ENCODE measurements at places on chromosomes 2 and 18.

DNA sequence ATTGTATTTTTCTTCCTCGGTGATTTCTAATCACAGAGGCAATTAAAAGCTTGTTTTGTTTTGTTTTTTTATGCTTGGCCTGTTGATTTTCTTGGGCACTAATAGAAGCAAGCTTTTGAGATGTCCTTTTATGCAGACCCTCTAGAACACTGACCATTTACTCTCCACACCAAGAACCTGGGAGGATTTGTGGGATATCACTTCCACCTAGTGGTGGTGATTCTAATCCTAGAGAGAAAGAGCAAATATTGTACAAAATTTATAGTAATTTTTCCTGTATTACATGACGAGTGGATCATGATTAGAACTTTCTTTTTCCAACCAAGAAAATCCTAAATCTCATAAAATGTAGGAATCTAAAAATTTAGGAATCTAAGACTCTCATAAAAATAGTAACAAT, 23.4 kb downstream of the NEMP2 start:
- DNase-seq: no peak

DNA sequence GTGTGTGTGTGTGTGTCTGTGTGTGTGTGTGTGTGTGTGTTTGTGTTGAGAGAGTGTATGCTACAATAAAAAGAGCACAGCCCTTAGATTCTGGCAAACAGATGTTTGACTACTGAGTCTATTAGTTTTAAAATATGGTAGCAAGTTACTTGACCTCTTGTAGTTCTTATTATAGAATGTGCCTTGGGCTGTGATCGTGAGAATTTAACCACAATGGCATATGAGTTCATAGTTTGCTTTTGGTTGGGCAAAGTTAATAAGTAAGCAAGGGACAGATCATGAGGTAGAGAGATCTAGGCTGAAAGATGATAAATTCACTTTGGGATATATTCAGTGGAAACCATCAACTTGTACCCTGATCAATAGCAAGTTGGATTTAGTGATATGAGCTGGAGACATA, 334.3 kb upstream of the VWC2L start:
- no peak for DNase-seq

DNA sequence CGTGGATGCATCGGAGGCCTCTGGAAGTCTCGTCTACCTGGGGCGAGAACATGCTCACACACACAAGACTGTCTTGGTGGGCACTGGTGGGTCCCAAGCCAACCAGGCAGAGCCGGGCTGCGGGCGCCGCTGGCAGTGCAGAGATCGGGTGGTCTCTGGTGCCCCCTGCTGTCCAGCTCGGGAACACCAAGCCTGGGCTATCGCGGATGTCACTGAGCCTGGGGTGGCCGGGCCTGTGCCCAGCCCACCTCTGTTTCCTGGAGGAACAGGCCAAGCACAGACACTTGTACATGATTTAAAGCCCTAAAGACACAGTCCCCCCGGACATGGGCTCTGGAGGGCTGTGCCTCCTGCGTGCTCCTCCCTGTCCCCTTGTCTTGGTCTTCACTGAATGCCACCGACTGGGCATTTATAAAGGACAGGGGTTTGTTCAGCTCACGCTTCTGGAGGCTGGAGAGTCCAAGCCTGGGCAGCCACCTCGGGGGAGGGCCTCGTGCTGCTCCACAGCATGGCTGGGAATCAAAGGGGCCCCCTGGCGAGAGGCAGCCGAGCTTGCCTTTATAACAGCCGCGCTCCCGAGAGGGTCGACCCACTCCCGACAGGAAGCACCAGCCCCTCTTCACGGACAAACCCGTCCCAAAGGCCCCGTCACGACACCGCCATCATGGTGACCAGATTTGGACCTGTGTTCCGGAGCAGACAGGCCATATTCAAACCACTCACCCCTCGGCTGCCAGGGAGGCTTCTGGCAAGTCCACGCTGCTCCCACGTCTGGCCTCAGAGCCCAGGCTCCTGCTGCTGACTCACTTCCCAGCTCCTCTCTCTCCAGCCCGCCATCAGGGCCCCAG, 3.6 kb upstream of the OTOS start:
- peak; percentile 54 for DNase-seq

DNA sequence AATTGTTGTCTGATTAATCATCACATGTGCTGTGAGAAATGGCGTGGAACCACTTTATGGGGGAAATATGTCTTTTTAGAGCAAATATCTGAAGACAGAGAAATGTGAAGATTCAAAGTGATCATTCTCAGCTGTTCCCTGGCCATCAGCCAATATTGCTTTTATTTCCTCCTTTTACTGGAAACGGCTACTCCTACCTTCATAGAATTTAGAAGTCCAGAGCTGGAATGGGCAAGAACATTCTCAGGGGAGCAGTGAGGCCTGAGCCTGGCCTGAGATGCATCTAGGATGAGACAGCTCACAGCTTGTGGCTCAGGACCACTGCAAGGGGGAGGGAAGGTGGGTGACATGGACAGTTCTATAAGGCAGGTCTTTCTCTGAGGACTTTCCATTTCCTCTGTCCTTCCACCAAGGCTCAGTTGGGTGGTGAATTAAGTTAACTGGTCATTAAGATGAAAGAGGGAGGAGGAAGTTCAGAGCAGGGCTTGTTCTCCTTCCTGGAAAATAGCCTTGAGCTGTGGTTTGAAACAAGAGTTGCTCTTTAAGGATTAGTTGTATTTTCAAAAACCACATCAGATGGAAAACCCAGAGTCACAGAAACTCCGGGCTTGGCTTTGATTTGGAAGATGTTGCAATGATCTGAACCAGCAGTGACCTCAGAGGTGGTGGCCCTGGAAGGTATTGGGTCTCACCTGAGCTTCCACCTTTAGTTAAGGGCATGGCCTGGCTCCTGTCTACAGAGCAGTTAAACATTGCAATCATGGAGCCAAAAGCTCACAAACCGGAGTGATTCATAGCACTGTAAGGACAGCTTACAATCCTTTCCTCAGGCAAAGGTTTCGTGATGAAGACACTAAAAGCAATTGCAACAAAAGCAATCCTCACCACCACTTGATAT, 144.3 kb downstream of the VAPA start:
- no peak for DNase-seq

DNA sequence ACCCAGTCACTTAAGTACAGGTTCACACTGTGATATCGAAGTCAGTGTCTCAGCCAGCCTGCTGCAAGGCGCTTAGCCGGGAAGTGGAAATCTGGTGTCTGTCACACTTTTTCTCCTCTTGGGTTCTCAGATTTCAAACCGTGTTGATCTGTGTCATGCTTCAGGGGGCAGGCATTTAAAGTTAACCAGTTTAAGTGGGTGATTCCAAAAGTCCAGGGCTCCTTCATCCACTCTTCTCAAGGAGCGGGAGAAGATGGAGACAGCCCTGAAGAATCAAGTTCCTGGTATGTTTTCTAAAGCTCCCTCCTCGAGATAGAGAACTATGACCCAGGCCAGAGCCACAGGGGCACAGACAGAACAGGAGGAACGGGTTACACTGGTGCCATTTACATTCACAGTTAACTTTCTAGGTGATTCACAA, 331.7 kb downstream of the GBX2 start:
- DNase-seq: no peak

DNA sequence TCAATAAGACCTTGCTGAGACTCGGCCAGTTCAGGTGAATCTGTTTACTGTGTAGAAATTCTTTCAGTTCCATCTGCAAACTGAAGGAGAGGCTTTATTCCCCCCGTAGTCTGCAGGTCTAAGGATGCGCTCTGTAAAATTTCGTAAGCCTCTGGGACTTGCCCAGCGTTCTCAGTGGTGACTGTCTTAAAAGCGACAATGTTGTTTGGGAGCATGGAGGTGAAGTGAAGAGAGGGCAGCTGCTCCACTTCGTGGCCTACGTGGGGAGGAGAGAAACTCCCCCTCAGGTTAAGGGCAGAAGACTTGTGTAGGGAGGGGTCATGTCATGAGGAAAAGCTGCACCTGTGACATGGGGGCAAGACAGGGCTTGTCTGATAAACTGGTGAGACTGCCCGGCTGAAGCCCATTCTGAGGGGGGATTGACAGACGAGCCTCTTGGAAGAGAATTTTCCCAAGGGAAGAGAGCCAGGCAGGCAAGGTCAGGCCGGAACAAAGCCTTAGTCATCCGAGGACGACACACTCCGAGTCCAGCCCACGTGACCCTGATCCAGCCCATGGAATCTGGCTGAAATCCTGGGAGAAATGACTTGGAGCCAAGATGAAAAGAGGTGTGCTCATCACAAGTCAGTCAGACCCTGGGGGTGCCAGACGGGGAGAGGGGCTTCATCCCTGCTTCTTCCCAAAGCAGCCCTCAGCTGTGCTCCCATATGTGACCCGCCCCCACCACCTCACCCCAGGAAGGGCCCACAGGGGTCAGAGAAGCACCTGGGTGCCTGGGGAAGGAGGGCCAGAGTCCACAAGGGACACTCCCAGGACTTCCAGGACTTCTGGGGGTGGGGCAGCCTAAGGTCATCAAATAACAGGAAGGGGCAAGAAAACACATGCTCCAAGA, 88.5 kb upstream of the SH3BP4 start:
- DNase-seq: no peak

DNA sequence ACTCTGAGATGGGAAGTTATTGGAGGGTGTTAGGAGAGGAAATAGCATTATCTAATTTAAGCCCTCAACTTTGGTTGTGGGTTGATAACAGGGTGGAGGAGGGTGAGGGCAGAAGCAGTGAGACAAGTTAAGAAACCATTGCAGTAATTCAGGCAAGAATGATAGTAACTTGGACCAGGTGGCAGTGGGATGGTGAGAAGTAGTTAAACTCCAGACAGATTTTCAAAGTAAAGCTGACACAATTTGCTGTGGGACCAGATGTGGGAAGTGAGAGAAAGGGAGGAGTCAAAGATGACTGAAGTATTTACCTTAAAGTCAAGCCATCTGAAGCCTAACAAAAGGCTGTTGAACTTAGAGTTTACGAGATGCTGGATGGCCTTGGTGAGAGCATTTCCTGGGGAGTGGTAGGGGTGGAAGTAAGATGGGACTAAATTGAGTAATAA, 163.2 kb upstream of the KLF7 start:
- DNase-seq: peak; percentile 53

GRCh38 chr18:79768745-79769144, 29.0 kb upstream of the KCNG2 start:
- DNase-seq: no peak

DNA sequence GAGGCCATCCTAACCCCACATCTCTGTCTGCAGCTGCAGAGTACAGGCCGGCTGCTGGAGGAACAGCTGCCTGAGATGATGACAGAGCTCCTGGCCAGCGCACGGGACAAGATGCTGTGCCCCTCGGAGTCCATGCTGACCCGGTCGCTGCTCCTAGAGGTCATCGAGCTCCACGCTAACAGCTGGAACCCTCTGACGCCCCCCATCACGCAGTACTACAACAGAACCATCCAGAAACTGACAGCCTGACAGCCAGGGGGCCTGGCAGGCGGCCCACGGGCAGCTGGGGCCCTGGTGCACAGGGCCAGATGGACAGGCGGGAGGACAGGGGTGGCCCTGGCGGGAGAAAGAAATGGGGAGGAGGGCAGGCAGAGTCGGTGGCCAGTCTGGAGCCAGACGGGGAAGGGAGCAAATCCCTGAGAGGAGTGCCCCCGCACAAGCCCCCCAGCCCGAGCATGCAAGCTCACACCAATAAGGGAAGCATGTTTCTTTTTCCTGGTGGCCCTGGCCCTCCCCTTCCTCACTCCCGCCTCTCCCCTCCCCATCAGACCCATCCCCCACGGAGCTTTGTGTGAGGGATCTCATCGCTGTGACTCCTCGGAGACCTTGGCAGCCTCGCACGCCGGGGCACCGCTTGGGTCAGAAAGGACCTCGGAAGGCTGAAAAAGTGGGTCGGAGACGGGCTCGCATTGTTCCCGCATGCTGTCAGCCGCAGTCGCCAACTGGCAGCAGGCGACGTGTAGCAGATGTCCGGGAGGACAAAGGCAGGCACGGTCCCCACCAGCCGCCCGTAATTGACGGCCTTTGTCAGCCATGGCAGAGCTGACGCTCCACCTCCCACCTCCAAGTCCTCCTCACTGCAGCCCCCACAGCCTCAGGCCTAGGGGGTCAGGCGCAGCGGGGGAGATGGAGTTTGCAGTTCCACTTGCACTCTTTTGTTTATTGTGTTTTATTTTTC, 91.2 kb downstream of the SMAD7 start:
- no peak for DNase-seq

DNA sequence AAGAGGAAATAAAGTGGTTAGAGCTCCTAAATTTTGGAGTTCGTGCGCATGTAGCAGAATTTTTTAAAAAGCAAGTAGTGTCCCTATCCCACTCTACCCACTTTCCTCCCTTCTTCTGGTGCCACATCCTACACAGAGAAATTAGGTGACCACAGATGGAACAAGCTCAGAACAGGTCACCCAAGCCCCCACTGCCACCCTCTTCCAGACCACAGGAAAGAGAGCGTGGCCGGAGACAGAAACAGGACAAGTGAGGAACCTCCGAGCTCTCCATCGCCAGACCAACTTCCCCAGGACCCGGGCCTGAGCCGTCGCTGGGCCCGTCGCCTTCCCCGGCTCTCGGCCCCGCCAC, 433 bp downstream of the NPC1 start:
- no peak for DNase-seq

DNA sequence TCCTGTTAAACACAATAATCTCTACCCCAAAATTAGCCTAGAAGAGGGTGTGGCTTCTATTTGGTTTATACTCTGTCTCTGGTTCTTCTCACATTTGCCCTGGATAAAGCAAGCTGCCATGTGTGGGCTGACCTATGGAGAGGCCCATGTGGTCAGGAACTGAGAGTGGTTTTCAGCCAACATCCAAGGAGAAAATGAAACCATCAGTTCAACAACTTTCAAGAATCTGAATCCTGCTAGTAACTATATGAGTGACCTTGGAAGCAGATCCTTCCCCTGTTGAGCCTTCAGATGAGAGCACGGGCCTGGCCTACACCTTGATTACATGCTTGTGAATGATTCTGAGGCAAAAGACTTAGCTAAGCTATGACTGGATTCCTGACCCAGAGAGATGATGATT, 11.5 kb upstream of the TRIB2 start:
- no peak for DNase-seq

GRCh38 chr2:25301453-25302352, 40.0 kb downstream of the DNMT3A start:
- DNase-seq: no peak
